ENCODE measurements at places on chromosomes 13 and 19.
A peak's percentile ranks its signal among the peaks of the same experiment; 100 is the strongest.

GRCh38 chr13:76266561-76266960, 619.6 kb downstream of the KCTD12 start:
- no peak for DNase-seq

DNA sequence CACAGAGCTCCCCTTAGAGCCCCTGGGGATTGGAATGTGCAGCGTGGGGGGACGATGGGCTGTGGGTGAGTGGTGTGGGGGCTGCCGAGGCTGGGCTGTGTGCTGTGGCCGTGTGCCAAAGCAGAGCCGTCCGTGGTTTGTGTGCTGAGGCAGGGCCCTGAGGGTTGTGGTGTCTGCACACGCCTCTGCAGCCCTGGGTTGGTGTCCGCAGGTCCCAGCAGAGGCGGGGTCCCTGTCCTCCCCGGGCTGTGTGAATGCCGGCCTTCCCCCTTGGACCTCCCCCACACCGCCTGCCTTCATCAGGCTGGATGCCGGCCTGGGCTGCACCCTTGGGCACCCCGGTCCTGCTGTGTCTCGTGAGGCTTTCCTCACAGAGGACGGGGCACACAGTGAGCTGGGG, 26.1 kb downstream of the DOT1L start:
- DNase-seq, result no peak

DNA sequence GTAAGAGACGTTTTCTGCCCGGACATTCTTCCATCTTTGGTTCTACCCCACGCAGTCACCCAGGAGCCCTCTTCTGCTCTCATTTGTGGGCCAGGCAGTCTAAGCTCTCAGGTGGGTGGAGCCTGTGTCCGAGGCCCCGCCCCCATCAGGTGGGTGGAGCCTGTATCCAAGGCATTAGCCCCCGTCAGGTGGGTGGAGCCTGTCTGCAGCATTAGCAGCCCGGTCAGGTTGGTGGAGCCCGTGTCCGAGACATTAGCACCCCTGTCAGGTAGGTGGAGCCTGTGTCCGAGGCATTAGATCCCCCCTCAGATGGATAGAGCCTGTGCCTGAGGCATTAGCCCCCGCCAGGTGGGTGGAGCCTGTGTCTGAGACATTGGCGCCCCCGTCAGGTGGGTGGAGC, 45.5 kb upstream of the C13orf46 start:
- peak; percentile 49 for DNase-seq

DNA sequence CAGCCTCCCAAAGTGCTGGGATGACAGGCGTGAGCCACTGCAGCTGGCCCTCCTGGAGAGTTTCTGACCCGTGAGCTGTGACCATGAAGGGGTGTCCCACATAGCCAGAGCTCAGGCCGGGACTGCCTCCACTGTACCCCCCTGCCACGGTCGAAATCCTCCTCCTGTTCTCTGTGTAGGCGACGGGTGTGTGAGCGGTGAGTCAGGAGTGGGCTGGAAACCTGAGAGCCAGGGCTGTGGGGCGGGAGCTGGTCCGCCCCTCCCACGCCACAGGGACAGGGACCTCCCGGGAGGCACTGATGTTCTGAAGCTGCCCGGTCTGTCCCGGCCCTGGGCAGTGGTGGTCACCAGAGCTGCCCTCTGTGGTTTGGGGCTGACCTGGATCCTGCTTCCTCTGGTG, 3.9 kb downstream of the WDR18 start:
- no peak for DNase-seq

GRCh38 chr19:10262771-10263170, 8.1 kb upstream of the ICAM1 start:
- no peak for DNase-seq

- no peak for DNase-seq
These were observed 29.1 kb upstream of the IGFL4 start for GRCh38 chr19:46069806-46070341.

DNA sequence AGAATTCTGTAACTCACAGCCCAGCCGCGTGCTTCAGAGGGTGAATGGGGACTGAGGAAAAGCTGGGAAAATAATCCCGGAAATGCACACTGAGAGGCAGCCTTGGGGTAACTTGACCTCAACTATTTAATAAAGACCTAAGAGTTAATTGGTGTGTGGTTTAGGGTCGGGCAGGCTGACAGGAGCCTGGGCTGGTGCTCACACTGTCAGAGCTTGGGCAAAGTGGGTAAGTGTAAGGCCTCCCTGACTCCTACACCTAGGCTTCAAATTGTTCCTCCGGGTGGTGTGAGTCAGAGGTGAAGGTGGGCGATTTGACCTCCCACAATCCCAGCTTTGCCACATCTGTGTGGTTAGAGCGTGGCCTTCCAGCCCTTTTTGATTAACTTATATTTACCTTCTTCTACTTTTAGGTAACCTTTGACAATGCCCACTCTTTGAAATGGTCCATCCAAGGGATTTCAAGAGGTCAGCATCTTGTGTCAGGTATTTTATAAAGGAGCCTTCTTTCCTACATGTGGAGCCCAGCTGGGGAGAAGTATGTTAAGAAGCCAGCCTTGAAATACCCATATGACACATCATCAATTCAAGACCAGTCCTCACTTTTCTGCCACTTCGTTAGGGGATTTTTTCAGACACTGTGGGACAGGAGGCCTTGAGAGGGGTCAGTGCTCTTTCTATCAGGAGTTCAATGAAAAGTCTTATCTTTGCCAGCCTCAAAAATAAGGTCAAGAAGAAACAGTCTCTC, 114.2 kb downstream of the NUFIP1 start:
- DNase-seq, result no peak

DNA sequence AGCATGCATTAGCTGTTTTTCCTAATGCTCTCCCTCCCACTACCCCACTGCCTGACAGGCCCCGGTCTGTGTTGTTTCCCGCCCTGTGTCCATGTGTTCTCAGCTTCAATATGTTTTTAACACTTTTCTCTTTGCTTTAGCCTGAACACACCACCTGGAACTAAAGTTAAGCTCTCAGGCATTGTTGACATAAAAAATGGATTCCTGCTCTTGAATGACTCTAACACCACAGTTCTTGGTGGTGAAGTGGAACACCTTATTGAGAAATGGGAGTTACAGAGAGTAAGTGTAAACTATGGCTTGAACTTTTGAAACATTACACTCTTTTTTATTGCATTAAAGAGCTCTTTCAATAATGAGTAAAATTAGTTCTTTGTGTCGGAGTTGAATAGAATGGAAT, 70.1 kb downstream of the TDRD3 start:
- DNase-seq, result no peak

GRCh38 chr19:517721-518597, 10.7 kb downstream of the TPGS1 start:
- no peak for DNase-seq

GRCh38 chr19:21604351-21604926, 99.0 kb downstream of the ZNF429 start:
- peak; percentile 37 for DNase-seq

GRCh38 chr13:46666727-46667456, 113.9 kb downstream of the LRCH1 start:
- DNase-seq, result no peak

DNA sequence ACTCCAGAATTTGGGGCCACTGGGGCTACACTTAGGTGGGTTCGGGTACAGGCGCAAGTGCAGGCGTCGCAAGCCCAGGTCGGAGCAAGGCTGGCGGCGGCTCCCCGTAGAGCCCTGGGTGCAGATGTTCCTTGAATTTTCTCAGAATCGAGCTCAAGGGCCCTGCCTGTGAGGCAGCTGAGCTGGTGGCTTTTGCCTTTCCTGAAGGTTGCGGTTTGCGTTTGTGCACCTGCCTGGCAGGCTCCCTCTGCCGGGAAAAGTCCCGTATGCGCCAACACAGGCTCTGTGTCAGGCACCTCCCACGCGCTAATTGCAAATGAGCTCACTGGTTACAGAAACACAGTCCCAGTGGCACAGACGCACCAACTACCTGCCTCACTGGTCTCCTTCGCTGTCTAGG, 5.9 kb downstream of the DOHH start:
- DNase-seq, result peak; percentile 45

GRCh38 chr13:111371720-111372119, 51.3 kb downstream of the TEX29 start:
- no peak for DNase-seq

GRCh38 chr19:52664461-52664860, 26.3 kb upstream of the ZNF83 start:
- no peak for DNase-seq

- no peak for DNase-seq
These were observed 5.0 kb upstream of the FRY start for GRCh38 chr13:32026623-32027022.
